Activated naive CD8-positive, alpha-beta T cell treated with anti-CD3 and anti-CD28 coated beads for 36 hours (primary cell): ENCODE measurements at places on chromosomes 5 and 9. TPM values are rescaled to one million over a fixed set of nuclear protein-coding genes. Genes with fewer than 3 reads are reported as not detected.

Gene CNTNAP3
- total RNA-seq = not detected

Gene FCHSD1
- total RNA-seq = 22.4 TPM

Gene LECT2
- not detected for total RNA-seq

Gene GABBR2
- total RNA-seq = not detected

Gene HINT2
- total RNA-seq = 65.0 TPM

Gene PTPRD
- 0.16 TPM for total RNA-seq

- H3K27ac ChIP-seq = no peak overlapping the region
- peaks cover 14% of the 10 kb centered on the region for H3K4me1 ChIP-seq
- DNase-seq = no peak
- H3K27me3 ChIP-seq = no peaks in the 10 kb centered on the region
Observed at GRCh38 chr9:71861618-71862017, 49.4 kb downstream of the ABHD17B start.

DNA sequence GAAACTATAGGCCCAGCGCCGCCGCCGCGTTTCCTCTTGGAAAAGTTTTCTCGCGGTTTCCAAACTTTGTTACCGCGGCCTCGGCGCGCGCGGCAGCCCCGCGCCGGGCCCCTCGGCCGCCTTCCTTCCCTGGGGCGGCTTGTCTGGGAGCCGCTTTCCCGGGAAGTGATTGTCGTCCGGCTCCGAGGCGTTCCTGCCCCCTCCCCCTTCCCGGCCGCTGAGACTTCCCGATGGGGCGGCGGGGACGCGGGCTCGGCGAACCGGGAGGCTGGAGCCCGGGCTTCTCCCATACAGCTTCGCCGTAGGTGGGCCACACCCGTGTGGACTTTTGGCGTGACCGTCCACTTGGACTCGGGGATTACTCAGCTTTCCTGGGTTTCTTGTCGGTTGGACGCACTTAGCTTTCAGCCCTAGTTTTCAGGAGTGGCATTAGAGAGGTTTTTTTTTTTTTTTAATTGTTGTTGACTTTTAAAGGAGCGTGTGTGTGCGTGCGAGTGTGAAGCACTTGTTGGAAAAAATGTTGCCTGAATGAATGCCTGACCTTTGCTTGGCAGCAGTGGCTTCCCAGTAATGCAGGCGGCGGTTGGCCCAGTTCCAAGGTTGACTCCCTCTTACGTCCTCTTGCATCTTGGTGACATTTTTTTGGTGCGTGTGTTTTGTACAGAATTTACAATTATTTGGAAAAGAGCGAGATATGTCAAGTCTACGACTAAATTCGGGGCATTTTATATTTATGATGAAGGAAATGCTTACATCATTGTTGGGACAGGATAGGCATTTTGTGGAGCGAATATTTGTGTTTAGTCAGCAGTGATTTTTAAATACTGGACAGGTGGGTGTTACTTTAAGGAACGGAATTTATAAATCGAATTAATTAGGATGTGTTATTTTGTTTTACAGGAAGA lies 821 bp downstream of the CTNNA1 start:
- peaks cover 19% of the 10 kb centered on the region for H3K4me1 ChIP-seq
- peaks cover 28% of the 10 kb centered on the region for H3K36me3 ChIP-seq
- H3K4me3 ChIP-seq = peak overlapping the region; percentile 80

DNA sequence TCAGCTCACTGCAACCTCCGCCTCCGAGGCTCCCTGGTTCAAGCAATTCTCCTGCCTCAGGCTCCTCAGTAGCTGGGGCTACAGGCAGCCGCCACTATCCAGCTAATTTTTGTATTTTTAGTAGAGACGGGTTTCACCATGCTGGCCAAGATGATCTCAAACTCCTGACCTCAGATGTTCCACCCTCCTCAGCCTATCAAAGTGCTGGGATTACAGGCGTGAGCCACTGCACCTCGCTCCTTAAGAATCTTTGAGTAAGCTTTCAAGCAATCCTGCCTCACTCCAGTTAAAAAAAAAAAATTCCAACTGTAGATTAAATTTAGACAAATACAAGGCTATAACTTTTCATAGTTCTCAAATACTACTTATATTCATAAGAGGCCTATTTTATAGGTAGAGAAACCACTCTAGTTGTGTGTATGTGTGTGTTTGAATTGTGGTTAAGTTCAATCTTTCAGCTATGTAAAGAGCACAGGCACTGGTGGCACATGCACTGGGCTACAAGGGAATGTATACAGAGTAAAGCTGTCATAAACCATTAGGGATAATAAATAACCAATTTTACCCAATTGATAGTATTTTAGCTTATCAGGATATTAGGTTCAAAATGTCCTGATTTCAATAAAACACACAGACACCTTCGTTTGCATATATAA lies 50.6 kb upstream of the RAPGEF6 start:
- no peak overlapping the region for H3K27ac ChIP-seq
- peaks cover 16% of the 10 kb centered on the region for H3K36me3 ChIP-seq
- DNase-seq = no peak

GRCh38 chr5:41893074-41893851 lies 10.9 kb upstream of the RIMOC1 start:
- no peaks in the 10 kb centered on the region for H3K36me3 ChIP-seq
- H3K4me1 ChIP-seq = peaks cover 14% of the 10 kb centered on the region
- DNase-seq = no peak

DNA sequence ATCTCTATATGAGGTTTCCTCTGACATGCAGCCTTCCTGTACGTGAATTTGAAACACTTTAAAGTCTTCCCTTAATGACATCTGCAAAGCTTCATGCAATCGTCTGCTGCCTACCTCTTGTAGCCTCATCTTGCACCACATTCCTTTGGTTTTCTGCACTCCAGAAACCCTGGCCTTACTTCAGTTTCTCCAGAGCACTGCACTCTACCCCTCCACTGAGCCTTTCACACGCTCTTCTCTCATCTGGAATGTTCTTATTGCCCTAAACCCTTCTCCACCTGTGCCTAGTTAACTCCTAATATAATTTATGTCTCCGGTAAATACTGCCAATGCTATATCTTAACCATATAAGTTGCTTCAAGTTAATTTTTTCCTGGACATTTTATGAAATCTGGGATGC lies 168.8 kb upstream of the SLC27A6 start:
- H3K4me3 ChIP-seq = no peak overlapping the region
- no peaks in the 10 kb centered on the region for H3K4me1 ChIP-seq
- no peaks in the 10 kb centered on the region for H3K36me3 ChIP-seq
- no peaks in the 10 kb centered on the region for H3K27me3 ChIP-seq

DNA sequence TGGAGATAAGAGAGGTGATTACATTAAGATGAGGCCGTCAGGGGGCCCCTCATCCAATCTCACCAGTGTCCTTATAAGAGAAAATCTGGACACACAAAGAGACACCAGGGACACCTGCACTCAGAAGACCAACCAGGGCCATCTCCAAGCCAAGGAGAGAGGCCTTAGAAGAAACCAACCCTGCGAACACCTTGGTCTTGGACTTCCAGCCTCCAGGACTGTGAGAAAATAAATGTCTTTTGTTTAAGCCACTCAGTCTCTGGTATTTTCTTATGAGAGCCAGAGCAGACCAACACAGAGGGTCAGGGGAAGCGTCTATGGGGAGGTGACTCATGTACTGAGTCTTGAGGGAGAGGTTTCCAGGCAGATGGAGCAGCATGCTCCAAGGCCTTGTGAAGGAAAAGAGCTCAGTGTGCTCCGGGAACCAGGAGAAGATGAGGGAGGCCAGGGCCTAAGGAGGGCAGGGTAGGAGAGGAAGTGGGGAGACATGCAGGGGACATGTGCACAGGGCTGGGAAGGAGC lies 5.4 kb downstream of the PHYKPL start:
- H3K36me3 ChIP-seq = peaks cover 60% of the 10 kb centered on the region
- H3K27ac ChIP-seq = peak overlapping the region; percentile 54
- no peak for DNase-seq
- no peak overlapping the region for H3K4me3 ChIP-seq
- H3K4me1 ChIP-seq = peaks cover 30% of the 10 kb centered on the region

DNA sequence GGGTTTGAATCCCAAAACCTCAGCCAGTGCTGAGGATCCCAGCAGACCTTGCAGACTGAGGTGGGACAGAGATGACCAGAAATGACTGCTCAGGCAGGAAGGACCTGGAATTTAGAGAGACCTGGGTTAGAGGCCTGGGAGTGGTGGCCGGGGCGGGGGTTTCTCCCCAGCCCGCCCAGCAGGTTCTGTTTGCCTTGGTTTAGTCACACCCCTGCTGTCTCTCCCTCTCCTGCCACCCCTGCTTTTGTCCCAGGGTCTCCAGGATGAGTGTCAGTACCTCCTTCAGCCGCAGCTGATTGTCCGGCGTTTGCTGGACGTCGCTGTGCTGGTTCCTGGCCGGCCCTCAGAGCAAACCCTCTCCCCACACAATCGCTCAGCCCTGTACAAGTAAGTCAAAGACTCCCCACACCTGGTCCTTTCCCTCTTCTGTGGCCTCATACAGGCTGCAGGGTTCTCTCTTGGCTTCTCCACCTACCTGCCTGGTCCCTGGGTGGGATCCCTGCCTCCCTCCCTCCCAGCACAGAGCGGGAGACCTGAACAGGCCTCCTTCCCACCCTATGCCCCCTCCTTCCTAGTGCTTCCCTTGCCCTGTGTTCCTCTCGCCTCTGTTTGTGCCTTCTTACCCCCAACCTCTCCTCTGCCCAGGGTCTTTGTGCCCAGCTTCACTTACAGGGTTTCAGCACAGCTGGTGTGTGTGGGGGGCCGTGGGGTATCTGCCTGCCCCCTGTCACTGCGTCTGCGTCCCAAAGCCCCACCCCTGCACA lies 12.0 kb downstream of the TMEM8B start:
- H3K36me3 ChIP-seq = no peaks in the 10 kb centered on the region
- no peaks in the 10 kb centered on the region for H3K27me3 ChIP-seq
- no peak overlapping the region for H3K4me3 ChIP-seq
- H3K4me1 ChIP-seq = peaks cover 18% of the 10 kb centered on the region
- H3K27ac ChIP-seq = no peak overlapping the region

DNA sequence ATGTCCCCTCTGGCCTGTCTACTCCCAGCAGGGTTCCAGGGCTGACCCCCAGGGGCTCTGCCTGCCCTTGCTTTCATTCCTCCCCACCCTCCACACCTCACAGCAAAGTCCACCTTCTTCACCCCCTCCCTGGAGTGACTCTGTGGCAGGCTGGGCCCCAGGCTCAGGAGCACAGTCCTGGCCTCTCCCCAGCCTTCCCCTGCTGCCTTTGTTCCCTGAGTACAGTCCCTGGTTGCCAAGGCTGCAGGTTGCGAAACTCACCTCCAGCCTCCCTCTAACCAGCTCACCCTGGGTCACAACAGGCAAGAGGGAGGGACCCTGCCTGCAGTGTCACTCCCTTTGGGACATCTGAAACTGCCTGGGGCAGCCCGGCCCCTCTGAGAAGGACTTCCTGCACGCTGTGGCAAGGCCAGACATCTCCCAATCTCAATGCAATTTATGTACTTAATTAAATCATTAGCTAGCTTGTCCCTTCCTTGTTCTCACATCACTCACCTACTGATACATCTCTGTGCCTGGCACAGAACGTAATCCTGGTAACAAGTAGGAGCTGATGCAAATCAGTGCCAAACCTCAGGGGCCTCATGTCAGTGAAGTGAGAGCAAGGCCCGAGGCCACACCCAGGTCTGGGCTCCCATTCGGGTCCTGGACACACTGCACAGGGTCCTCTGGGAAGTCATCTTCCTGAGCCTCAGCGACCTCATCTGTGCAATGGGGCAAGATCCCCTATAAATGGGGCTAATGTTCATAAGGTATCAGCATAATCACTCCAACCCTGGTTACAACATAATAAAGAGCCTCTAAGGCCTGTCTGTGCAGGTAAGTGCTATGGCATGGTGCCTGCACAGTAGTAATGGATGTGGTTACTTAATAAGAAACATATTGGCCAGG lies 27.3 kb upstream of the TRIM14 start:
- H3K36me3 ChIP-seq = no peaks in the 10 kb centered on the region
- H3K27ac ChIP-seq = no peak overlapping the region
- H3K4me1 ChIP-seq = no peaks in the 10 kb centered on the region
- no peak for DNase-seq
- H3K4me3 ChIP-seq = no peak overlapping the region

DNA sequence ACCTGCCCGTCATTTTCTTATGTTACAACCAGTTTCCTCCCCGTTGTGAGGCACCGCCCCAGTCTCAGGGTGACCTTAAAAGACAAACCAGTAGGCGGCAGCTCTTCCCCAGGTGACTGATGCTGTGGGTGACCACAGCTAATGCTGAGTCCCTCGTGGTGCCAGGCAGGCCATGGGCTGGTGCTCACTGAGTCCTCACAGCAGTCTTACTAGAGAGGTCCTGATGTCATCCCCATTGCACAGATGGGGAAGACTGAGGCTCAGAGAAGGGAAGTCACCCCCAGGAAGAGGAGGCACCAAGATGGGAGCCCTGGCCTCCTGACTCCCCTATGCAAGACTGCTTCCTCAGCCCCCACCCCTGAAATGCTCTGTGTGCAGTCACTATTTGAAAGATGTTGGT lies 978 bp downstream of the CFAP157 start:
- H3K4me3 ChIP-seq = no peak overlapping the region
- H3K27ac ChIP-seq = no peak overlapping the region
- no peaks in the 10 kb centered on the region for H3K27me3 ChIP-seq
- DNase-seq = peak; percentile 27
- peaks cover 6% of the 10 kb centered on the region for H3K36me3 ChIP-seq
- H3K4me1 ChIP-seq = peaks cover 20% of the 10 kb centered on the region

DNA sequence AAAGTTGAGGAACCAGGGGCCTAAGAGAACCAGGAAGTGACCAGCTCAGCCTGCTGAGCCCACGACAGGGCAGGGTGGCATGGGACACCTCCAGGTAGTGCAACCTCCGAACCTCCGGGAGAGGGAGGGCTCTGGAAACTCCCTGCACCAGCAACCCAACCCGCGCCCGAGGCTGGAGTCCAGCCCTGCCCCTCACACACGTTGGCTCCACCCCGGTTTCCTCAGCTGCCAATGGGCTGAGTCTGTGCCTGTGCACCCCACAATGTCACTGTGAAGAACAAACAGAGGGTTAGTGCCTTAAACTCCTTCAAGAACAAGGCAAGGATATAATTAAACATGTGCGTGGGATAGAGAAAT lies 17.0 kb upstream of the UNC5A start:
- no peaks in the 10 kb centered on the region for H3K36me3 ChIP-seq
- no peak for DNase-seq
- no peak overlapping the region for H3K27ac ChIP-seq
- no peak overlapping the region for H3K4me3 ChIP-seq
- peaks cover 2% of the 10 kb centered on the region for H3K4me1 ChIP-seq
- H3K27me3 ChIP-seq = peaks cover 61% of the 10 kb centered on the region

DNA sequence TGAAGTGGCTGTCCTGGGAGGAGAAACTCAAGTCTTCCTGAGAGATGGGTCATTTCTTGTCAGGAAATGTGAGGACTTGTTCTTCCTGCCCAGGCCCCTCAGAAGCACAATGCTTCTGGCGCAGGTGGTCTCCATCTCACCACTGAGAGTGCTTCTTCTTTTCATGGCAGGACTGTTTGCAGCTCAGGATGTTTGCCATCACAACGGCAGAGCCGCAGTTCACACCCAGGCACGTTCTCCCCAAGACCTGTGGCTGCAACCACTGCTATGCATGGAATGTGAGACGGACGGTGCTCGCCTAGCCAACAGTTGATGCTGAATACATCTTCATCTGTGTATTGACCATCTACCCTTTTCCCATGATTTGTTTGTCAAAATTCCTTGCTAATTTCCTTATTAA lies 216.3 kb downstream of the GADD45G start:
- no peaks in the 10 kb centered on the region for H3K36me3 ChIP-seq
- no peak overlapping the region for H3K4me3 ChIP-seq
- peaks cover 3% of the 10 kb centered on the region for H3K4me1 ChIP-seq
- H3K27ac ChIP-seq = no peak overlapping the region
- H3K27me3 ChIP-seq = no peaks in the 10 kb centered on the region
- no peak for DNase-seq
